ENCODE measurements at places on chromosomes 2 and 18.

GRCh38 chr2:28544405-28544921 lies 48.6 kb downstream of the PLB1 start:
- DNase-seq: peak; percentile 4

DNA sequence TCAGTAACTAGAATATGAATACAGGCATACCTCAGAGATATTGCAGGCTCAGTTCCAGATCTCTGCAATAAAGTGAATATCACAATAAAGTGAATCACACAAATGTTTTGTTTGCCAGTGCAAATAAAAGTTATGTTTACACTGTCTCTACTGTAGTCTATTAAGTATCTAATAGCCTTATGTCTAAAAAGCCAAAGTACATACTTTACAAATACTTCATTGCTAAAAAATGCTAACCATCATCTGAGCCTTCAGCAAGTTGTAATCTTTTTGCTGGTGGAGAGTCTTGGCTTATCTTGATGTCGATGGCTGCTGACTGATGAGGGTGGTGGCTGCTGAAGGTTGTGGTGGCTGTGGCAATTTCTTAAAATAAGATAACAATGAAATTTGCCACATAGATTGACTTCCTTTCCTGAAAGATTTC lies 159.4 kb downstream of the MYO1B start:
- DNase-seq: no peak

GRCh38 chr2:134002921-134003320 lies 251.0 kb upstream of the MGAT5 start:
- no peak for DNase-seq

DNA sequence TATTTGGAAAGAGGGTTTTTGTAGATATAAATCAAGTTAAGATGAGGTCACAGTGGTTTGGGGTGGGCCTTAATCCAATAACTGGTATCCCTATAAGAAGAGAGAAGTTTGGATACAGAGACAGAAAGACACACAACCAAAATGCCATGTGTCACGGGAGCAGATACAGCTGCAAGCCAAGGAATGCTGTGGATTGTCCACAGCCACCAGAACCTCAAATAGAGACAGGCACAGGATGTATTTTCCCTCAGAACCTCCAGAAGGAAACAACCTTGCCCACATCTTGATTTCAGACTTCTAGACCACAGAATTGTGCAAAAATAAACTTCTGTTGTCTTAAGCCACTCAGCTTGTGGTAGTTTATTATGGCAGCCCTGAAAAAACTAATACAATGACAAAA lies 105.5 kb downstream of the GCA start:
- no peak for DNase-seq

- DNase-seq: no peak
Observed at GRCh38 chr2:37343537-37344434, 644 bp upstream of the QPCT start.

GRCh38 chr2:215370112-215370965 lies 58.5 kb downstream of the ATIC start:
- no peak for DNase-seq

DNA sequence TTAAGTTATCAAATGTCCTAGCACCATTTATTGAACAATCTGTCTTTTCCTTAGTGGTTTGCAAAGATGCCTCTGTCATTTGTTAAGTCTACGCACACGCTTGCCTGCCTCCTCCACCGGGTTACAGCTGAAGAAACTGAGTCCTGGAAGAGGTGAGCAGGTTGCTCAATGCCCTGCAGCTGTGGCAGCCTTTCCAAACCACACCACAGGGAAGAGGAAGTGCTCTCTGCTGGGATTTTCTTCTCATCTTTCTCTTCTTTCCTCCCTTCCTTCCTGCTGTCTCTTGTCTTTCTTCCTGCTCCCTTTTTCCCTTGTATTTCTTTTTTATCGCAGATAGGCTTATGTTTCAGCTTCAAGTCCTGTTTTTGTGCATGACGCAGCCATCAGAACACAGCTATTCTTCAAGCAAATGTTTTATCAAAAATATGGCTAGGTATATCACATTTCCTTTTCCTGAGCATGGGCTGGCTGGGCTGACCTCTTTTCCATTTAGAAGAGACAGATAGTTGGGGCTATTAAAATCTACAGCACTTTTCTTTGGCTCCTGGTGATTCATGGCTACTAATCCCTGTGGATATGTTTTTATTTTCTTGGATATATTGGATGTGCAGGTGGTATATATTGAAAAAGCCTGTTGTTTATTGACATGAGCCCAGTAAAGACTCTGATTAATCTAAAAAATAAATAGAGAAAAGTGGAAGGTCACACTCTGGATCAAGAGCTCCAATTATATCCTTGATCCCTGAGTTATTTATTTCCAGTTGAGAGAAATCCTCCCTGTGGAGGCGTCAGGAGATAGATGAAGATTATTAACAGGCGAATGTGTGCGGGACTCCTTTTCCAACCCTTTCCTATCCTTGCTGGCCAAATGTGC lies 214.6 kb downstream of the TSN start:
- no peak for DNase-seq

- DNase-seq: no peak
Observed at GRCh38 chr2:47429795-47430194, 26.8 kb downstream of the MSH2 start.

DNA sequence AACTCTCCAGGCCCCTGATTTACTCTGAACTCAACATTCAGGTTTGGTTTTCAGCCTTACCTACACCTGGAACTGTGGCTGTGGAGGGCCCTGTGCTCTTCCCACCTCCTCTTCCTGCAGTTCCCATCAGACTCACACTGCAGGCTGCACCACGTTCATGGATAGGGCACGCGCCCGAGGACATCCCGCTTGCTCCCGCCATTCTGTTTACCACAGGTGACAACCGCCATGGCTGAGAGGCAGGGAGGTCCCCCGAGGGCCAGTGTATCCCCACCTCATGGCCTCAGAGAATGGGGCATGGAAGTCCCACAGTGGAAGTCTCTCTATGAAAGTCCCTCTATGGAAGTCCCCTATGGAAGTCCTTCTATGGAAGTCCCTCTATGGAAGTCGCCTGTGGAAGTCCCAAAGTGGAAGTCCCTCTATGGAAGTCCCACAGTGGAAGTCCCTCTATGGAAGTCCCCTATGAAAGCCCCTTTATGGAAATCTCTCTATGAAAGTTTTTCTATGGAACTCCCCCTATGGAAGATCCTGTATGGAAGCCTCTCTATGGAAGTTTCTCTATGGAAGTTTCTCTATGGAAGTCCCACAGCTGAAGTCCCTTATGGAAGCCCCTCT lies 358.4 kb upstream of the SALL3 start:
- no peak for DNase-seq

DNA sequence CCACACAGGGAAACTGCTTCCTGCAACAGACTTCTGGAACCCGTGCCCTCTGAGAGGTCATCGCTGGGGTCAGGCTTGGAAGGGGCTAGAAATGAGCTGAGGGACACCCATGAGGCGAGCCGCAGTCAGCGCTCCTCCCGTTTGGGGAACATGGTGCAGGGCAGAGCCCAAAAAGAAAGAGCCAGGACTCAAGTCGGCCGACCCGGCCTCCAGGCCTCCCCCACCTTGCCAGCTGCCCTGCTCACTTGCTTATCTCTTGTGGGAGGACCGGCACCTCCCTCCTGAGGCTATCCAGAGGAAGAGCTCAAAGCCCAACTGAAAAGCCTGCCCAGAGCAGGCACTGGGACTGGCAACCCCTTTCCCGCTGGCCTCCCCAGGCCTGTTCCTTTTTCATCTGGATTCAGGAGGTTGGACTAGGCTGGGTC lies 43.6 kb downstream of the SCTR start:
- DNase-seq: no peak

- no peak for DNase-seq
Observed at GRCh38 chr2:41920812-41921211, 127.0 kb upstream of the PKDCC start.

GRCh38 chr2:28674062-28674712 lies 77.4 kb upstream of the PPP1CB start:
- DNase-seq: no peak

- no peak for DNase-seq
Observed at GRCh38 chr2:220043990-220044335, 416.5 kb downstream of the SLC4A3 start.

GRCh38 chr2:119598596-119599263 lies 54.5 kb downstream of the CFAP221 start:
- no peak for DNase-seq

DNA sequence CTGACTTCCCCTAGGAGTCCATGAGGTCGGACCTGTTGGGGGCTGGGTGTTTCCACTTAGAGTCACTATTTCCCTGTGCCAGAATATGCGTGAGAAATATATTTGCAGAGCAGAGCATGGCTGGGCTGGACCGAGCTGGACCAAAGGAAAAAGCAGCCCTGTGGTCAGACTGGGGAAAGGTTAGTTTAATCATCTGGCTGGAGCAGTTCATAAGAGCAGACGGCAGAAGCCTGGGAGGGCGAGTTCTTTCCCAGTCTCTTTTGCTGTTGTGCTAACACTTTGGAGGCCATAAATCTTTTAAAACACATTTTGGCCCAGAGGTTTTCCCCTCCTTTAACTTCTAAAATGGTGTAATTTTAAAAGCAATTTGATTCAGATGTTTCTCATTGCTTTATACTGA lies 66.5 kb downstream of the GLI2 start:
- DNase-seq: no peak

Data from CD4-positive, alpha-beta T cell treated with Interleukin-4 for 4 hours (primary cell).